ENCODE measurements at places on chromosomes 5 and 9.

- no peak for DNase-seq
Observed at GRCh38 chr5:17910318-17910717, 276.1 kb downstream of the TAF11L14 start.

GRCh38 chr5:6181871-6182270 is 196.5 kb downstream of the MED10 start:
- no peak for DNase-seq

GRCh38 chr9:107102011-107102410 is 181.1 kb upstream of the RAD23B start:
- no peak for DNase-seq

GRCh38 chr9:37011530-37011929 is 22.5 kb downstream of the PAX5 start:
- no peak for DNase-seq

GRCh38 chr5:163938595-163938994 is 433.2 kb downstream of the MAT2B start:
- no peak for DNase-seq

- no peak for DNase-seq
Observed at GRCh38 chr9:106784076-106784475, 78.9 kb upstream of the ZNF462 start.

DNA sequence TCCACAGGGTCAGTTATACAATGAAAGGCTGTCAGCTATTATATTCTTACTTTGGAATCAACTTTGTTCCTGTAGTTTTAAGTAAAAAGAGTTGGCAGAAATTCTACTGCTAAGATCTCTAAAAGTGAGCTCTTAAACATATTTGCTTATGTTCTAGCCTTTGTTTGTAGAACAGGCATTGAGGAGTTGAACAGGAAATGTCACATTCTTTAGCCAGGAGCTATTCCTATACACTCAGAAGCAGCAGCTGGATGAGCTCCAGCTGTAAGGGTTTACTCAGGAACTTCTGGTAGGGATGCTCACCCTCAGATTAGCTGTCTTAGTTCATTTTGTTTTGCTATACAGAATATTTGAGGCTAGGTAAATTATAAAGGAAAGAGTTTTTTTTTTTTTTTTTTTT is 22.4 kb upstream of the SPINK14 start:
- DNase-seq, result no peak

DNA sequence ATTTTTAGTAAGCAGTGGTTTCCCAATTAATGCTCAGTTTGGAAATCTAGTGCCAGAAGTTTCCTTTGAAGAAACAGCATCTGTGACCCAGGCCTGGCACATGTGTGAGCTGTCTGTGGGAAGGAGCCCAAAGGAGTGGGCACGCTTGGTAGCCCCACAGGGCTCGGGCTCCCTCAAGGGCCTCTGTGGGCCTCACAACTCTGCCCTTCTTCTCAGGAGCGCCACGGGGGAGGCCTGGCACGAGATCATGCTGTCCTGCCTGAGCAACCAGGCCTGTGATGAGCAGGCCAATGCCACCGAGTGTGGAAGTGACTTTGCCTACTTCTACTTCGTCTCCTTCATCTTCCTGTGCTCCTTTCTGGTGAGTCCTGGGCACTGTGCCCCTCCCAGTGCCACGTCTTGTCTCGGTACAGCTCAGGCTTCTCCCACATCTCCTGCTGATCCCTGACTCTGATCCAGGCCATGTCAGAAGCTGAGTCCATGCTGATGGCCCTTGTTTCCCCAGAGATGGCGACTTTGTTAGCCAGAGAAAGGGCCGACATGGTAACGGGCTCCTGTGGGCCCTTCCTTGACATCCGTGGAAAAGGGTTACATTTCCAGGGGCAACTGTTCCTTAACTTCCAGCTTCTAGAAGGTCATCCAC is 200.4 kb downstream of the CACNA1B start:
- no peak for DNase-seq

DNA sequence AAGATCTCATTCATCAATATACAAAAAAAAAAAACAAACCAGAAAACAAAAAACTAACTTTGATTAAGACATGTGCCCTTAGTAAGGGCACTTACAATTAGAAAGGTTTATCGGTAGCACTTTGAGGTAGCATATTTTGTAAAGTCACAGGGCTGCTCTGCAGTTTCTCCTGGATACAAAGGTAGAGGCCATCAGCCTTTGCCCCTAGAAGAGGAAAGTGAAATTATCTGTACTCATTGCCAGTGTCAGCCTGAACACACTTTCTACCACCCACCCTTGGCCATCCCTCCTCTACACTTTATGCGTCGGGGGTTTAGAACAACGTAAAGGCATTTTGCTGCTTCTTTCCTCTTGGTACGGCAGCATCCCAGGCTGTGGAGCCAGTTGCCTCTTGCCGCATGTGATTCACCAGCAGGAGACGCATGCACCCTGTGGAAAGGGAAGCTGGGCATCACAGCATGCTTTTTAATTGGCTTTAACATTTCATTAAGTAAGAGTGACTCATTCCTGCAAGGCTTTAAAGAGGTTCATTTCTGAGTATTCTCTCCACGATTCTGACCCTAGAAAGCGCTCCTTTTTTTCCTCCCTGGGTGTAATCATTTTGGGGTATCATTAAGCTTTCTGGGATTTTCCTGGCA is 84.6 kb downstream of the CEMIP2 start:
- DNase-seq, result no peak

- peak; percentile 69 for DNase-seq
Observed at GRCh38 chr5:148957591-148958202, 105.2 kb downstream of the SH3TC2 start.

- DNase-seq, result no peak
Observed at GRCh38 chr9:93049491-93049890, 9.0 kb upstream of the SUSD3 start.

DNA sequence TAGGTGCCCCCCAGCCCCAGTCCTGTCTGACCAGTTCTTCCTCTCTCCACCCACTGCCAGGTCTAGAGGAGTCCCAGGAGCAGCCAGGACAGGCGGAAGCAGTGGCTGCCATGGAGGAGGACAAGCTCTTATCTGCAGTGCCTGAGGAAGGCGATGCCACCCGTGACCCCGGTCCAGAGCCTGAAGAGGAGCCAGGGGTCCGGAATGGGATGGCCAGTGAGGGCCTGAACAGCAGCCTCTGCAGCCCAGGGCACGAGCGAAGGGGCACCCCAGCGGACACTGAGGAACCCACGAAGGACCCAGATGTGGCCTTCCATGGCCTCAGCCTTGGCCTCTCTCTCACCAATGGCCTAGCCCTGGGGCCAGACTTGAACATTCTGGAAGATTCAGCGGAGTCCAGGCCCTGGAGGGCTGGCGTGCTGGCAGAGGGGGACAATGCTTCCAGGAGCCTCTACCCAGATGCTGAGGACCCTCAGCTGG is 13.8 kb downstream of the PSD2 start:
- no peak for DNase-seq

DNA sequence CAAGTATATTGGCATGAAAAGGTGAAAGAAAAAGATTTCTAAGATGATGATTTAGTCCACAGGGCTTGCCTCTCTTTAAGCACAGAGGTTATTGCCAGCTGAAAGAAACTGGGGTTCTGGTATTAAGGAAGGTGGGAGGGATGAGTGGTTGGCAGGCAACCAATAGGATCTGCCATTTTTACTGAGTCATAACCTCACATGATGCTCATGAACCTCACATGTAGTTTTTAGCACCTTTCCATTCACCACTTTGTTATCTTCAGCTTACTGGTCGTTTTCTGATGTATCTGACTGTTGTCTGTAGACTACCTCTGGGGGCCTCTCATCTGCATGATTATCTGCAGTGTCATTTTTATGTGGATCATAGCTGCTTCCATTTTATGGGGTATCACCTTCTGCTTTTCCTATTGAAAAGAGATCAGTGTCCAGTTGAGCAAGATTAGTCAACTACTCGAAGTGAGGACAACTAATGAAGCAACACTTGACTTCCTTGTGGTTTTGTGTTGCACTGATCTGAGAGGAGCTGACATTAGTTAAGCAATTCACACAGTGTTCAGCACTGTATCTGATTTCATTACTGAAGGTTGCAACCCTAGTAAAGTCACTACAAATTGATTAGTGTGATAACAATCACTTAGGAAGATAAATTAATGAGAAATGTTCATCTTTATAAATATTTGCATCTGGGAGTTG is 186.3 kb downstream of the SGCD start:
- no peak for DNase-seq

GRCh38 chr5:175728885-175729828 is 71.3 kb downstream of the HRH2 start:
- DNase-seq, result no peak

DNA sequence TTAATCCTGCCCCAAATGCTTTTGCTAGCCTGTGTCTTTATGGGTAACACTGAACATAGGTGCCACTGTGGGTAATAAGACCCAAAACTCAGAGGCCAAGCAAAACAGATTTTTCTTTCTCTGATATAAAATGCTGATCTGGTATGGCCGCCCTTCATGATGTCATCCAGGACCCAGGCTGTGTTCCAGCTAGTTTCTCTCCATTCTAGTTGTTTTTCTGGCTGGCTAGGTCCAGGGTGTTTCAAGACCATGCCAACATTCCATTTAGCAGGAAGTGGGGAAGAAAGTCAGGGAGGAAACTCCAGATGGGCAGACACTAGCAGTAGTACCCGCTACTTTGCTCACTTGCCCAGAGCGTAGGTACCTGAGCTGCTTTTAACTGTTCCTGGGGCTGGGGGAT is 183.9 kb upstream of the OTULINL start:
- no peak for DNase-seq

DNA sequence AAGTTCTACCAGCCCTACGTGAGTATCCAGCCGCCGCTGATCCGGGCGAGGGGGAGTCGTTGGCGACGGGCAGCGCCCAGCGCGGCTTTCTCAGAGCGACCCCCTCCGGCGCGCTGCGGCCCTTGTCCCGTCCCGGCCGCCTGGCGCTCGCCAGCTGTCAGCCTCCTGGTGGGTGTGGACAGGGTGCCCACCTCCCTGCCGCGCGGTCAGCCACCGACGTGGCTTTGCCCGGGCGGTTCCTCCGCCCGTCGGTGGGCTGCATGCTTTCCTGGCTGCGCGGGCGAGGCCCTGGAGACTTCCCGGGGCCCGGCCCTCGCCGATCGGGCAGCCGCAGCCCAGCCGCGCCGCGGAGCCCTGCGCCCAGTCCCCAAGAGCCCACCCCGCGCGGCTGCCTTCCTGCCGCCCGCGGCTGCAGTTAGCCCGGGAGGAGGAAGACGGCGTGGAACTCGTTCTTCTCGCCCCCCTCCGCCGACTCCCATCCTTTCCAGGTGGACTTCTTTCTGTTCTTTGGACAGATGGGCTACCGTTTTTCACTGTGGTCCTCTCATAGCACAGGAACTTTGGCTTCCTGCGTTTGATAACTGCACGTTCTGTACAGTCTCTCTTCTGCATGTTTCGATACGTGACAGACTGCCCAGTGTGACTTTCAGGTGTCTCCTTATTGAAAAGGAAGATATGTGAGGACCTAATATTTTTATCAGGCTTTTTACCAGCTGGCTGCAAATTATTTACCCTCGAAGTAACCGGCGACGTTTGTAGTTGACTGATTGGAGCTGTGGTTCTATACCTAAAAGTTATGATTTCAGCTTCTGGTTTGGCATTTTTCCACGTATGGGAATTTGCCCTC is 577 bp downstream of the AP3S1 start:
- DNase-seq, result peak; percentile 77

DNA sequence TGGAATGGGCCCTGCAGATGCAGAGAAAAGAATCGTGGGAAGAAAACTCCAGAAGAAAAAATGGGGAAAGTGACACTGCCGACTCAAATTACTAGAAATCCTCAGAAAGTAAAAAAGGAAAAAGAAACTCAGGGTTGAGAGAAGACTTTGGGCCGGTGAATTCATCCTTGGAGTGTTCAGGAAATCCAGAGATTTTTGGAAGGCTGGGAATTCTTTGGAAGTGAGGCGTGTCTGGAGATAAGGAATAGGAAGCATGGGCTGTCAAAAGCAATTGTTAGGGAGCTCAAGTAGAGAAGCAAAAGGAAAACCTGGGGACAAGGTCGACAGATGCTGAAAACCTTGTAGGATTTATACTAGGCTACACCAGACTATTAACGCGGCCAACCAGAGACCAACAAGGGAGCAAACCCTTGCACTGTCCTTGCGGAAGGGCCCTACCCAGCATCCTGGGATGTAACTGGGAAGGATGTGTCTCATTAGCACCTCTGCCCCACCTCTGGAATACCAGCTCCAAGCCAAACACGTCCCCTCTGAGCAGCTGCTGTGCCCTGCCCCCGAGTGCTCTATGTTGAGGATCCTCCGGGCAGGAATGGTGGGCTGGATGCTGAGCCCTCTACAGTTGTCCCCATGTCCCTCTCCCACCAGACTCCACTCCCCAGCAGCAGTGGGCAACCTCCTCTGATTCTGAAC is 11.6 kb downstream of the DAB2IP start:
- DNase-seq, result no peak

- DNase-seq, result no peak
Observed at GRCh38 chr5:171644536-171644935, 141.1 kb upstream of the SMIM23 start.

DNA sequence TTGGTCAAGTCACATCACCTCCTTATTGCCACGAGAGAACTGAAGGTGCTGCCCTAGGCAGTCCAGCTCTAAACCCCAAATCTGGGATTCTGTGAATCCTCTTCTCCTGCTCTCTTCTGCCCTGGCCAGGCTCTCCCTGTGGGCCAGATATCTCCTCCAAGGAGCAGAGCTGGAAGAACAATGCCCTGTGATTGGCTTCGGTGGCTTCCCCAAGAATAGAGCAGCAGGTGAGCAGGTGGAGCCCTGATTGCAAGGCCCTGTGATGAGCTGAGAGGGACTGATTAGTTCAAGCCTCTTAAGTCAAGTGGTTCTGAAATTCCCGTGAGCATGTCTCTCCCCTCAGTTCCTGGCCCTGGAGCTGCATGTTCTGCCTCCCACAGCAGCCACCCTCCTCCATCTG is 175.3 kb upstream of the BRINP1 start:
- no peak for DNase-seq

DNA sequence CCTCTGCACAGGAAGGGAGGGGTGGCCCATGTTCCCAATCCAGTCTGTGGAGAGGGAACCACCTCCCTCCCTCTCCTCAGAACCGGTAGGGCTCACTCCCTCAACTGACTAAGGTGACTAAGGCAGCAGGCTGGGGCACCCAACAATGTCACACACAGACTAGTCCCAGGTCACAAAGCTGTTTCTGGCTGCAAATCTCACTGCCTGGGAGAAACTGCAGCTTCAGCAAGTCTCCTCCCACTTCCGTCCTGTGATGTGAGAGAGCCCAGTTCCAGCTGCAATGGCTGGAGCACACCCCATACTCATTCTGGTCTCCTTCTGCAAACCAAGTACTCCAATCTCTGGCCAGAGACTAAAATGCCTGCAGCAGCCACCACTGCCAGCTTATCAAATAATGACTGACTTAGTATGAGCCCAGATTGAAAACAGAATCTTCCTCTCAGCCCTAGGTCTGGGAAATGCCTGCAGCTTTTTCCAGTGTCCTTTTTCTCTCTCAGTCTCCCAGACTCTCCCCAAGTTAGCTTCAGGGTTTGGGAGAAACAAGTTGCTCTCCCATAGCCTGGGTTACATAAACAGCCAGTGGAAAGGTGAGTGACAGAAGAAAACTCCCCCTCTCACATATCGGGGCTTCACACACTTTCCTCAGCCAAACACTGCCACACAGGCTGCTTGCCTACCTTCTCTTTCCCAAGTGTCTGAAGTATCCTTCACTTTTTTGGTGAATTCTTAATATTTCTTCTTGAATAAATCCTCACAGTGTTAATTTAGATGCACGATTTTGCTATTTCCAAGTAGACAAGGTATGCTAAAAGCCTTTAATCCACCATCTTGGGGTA is 247.4 kb upstream of the RASA1 start:
- DNase-seq, result no peak

Data from COR-L47 (cell line).